MM.1S (cell line): ENCODE measurements at places on chromosomes 1 and 21.

- DNase-seq, result no peak
These were observed 45.5 kb downstream of the RABGAP1L start for GRCh38 chr1:174204697-174205308.

DNA sequence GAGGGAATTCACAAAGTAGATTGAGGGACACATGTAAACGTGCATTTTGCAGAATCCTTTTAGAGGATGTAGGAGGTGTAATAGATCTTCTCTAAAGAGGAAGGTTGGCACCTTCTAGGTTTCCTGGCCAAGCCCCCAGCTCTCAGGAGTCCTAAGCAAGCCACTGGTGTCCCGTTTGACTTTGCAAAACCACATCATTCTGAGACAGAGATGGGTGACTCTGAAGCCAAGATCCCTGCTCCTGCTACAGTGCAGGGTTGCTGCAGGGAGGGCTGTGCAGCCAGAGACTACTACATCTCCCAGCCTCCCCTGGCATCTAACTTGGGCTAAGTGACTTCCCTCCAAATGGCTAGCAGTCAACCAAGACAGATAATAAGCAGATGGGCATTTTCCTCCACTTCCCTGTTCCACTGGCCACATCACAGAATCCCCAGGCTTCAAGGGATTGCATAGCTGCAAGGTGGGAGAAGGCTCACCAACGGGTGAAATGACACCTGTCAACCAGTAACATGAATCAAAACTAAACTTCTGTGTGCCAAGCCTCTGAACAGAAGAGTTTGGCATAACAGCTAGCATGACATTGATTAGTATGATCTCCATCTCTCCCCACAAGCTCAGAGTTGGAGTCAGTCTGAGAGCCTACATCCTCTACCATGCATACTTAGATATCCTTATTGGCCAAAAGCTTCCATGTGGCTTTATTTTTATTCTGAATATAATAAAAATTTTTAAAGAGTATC lies 129.6 kb upstream of the COA6 start:
- DNase-seq, result no peak

GRCh38 chr1:8435569-8436071 lies 117.7 kb downstream of the SLC45A1 start:
- no peak for DNase-seq

GRCh38 chr1:1215080-1215676 lies 1.2 kb upstream of the TNFRSF4 start:
- no peak for DNase-seq

GRCh38 chr1:67124455-67124854 lies 10.3 kb downstream of the C1orf141 start:
- DNase-seq, result no peak

DNA sequence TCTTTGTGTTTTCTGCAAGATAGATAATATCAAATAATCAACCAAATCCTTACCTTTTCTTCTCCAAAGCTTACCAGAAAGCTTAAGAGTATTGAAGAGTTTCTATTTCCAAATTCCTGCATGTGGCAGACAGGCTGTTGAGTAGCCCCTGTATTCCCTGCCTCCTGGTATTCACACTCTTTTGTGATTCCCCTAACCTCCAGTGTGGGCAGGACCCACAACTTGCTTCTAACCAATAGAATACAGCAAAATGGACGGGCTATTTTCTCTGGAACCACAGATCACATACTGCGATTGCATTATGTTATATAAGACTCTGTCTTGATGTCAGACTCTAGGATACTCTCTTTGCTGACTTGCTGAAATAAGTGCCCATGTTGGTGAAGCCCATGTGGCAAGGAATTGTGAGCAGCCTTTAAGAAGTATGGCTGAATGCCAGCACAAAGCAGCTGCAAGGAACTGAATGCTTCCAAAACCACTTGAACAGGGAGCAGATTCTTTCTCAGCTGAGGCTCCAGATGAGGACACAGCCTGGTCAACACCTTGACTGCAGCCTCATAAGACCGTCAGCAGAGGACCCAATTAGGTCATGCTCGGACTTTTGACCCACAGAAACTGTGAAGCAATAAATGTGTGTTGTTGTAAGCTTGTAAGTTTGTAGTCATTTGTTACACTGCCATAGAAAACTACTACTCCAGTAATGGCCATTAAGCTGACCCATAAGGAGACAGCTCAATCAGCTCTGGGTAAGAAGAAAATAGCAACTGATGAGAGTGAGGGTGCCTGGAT lies 47.9 kb upstream of the PLXNA2 start:
- no peak for DNase-seq

GRCh38 chr1:35499652-35500176 lies 57.5 kb downstream of the KIAA0319L start:
- DNase-seq, result no peak

- DNase-seq, result no peak
These were observed 3.2 kb downstream of the TMEM269 start for GRCh38 chr1:42788021-42788420.

GRCh38 chr1:12052008-12052573 lies 11.0 kb upstream of the TNFRSF8 start:
- DNase-seq, result peak; percentile 94

- DNase-seq, result no peak
These were observed 976 bp downstream of the SSBP3 start for GRCh38 chr1:54404939-54405897.

GRCh38 chr1:215539803-215540570 lies 27.1 kb upstream of the KCTD3 start:
- no peak for DNase-seq

DNA sequence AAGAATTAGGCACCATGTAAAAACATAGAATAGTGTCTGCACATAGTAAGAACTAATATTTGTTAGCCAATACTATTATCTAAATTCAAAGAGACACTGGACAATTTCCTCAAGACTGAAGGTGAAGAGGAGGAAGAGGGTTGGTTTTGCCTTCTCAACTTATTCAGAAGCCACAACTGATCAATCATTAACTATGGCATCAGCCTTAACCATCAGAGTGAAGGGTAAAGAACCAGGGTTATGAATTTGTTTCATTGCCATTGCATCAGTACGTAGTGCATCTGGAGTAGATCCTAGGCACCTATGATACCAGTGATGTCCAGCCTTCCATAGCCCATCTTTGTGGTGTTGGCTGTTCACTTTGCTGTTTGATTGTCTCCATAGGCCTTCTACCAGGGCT lies 421.7 kb upstream of the DEPDC1 start:
- no peak for DNase-seq

GRCh38 chr1:214136324-214136919 lies 144.5 kb upstream of the SMYD2 start:
- no peak for DNase-seq

GRCh38 chr1:200354243-200354642 lies 55.6 kb downstream of the ZNF281 start:
- no peak for DNase-seq

- no peak for DNase-seq
These were observed 10.4 kb downstream of the ARHGEF11 start for GRCh38 chr1:157035121-157035520.

DNA sequence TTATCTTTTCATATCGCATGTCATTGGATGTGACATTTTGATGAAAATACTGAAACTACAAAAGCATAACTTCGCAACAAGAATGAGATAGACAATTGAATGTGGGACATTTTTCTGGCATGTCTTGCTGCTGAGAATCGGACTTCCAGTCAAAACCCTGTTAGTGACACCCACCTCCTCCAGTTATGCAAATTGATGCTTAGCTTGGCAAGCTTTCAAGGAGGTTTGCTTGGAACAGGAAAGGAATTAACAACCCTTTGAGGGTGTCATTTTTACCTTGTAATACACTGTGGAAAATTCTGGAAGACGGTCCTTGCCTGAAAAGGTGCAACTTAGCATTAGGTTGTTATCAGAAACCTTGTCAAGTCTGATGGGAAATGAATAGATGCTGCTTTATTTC lies 38.8 kb upstream of the FAM3B start:
- no peak for DNase-seq

DNA sequence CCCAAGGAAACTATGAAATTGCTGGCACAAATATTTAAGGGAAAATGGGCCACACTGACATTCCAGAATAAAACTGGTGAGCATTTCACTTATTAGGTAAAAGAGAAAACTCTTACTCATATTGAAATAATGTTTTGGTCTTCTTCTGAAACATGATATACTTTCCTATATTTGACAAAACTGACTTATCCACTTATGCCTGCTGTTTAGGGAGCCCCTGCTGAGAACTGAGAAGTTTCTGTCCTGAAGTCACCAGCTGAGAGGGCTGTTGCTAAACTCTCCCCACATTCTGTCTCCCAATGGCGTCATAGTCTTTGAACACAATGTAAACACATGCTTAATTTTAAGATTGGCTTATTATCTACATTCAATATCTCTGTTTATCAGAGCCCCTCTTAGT lies 46.8 kb upstream of the ZC3H11B start:
- no peak for DNase-seq

DNA sequence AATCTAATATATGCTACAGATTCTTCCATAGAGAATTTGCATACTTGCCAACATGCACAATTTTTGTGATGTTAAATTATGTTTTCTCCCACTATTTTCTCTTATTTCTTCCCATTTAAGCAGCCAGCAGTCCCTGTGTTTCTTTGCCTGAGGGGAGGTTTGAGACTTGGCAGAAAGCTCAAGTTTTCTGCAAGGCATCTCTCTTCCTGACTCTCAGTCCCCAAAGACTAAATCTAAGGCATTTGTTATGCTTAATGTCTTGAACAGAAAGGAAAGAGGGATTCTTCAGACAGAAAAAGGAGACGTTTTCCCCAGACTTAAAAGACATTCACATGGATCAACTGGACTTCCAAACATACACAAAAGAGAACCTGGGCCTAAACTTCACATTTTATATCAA lies 354.4 kb downstream of the RYR2 start:
- DNase-seq, result no peak

- DNase-seq, result no peak
These were observed 7.0 kb downstream of the SIPA1L2 start for GRCh38 chr1:232622981-232623380.

DNA sequence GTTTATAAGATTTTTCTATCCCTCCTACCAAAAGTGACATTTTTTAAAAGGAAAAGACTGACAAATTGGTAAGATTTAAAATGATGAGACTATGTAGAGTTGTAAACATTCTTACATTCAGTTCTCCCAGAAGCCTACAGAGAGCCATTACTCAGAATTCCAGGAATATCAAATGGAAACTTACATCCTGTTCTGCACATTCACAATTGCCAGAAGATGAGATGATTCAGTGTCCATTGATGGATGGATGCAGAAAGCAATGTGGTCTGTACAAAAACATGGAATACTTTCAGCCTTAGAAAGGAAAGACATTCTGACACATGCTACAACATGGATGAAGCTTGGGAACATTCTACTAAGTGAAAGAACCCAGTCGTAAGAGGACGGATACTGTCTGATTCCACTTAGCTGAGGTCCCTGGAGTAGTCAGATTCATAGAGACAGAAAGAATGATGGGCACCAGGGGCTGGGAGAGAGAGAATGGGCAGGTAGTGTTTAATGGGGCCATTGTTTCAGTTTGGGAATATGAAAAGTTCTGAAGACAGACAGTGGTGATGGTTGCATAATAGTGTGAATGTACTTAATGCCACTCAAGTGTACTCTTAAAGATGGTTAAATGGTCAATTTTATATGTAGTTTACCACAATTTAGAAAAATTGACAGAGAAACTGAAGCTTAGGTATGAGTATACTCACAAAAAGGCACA lies 16.6 kb downstream of the MX1 start:
- DNase-seq, result no peak

DNA sequence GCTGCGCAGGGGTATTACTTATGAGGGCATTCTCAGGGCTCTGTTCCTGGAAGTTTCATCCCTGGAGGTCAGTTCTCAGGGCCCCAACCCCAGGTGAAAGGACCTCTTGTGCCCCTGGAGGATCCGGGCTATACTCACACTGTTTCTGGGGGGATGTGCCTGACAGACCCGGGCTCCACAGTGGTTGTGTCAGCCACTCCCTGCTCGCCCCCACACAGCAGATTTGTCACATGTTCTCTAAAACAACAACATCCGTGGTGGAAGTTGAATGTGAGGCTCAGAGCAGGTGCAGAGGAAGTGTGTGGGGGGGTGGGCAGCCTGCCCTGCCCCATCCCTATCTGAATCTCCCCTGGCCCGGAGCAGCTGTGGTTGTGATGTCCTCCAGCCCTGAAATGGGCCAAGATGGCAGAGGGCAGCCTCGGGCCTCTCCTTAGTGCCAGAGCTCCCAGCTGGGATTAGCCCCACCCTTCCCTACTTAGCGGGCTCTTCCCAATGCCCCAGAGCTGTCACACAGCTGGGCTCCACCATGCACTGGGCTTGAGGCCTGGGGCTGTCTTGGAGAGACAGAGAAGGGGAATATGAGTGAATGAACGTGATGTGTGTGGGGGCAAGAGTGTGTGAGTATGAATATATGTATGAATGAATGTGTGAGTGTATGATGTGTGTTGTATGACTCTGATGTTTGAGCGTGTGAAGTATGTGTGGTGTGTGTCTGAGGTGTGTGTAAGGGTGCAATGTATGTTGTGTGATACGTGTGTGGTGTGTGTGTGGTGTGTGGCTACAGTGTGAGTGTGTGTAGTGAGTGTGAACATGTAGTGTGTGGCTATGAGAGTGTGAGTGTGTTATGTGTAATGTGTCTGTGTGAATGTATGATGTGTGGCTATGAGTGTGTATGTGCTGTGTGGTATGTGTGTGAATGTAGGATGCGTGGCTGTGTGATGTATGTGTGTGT lies 1.5 kb upstream of the FCMR start:
- peak; percentile 94 for DNase-seq

- no peak for DNase-seq
These were observed 247.0 kb downstream of the USP25 start for GRCh38 chr21:15976807-15977206.

DNA sequence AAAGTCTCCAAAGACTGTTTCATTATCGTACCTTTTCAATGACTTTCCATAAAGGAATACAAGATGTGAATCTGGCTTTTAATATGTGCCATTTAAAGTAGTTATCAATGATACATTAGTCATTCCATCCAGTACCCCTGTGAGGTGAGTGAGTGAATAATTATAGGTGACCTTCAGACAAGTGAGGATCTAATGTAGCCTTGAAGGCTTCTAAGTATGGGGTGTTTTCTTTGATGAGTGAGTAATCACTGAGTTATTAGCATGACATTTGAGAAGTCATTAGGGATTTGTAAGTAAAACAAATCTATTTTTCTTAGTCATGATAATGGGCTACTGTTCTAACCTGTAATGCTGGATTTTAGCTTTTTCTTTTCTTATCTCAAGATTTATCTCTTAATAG lies 831.4 kb downstream of the ADGRL2 start:
- DNase-seq, result no peak

- DNase-seq, result no peak
These were observed 357.1 kb upstream of the SGIP1 start for GRCh38 chr1:66176832-66177231.

GRCh38 chr1:226314055-226314454 lies 5.1 kb upstream of the LIN9 start:
- no peak for DNase-seq

GRCh38 chr1:68093737-68094136 lies 43.3 kb upstream of the DIRAS3 start:
- DNase-seq, result no peak

- no peak for DNase-seq
These were observed at the start of gene SELP for GRCh38 chr1:169630006-169630405. Gene SELP (minus strand): TSS chr1:169630124. CDS start chr1:169630074, 50 bp downstream.

DNA sequence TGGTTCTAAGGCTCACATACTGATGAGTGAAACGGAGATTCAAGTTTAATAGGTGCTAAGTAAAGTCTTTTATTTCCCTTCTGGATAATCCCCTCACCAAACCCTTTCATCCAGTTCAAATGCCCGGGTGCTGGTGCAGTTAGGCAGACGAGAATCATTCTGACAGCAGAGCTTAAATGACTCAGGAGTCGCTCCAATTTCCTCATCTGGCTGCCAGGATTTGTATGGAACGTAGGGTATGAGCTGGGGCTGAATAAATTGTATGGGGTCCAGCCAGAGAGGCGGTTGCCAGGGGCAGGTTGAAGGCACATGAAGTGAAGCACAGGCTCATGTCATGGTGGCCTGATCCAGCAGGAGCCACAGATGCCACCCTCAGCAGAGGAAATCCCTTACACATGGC lies 76.0 kb downstream of the PAPPA2 start:
- DNase-seq, result no peak
